Stimulated activated CD4-positive, alpha-beta T cell treated with anti-CD3 and anti-CD28 coated beads, Interleukin-4, amount 100 ng/mL, for 4 hours (primary cell): ENCODE measurements at places on chromosomes 2 and 18.

DNA sequence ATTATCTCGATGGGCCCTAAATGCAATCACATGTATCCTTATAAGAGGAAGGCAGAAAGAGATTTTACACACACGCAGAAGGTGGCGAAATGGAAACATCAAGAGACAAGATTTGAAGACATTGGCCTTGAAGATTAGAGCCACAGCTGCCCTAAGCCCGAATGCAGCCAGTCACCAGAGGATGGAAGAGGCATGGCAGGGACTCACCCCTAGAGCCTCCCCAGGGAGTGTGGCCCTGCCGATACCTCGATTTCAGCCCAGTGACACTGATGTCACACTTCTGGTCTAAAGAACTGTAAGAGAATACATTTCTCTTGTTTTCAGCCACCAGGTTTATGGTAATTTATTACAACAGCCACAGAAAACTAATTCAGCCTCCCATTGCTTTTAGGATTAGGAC, 17.4 kb downstream of the TTC39C start:
- DNase-seq, result no peak

GRCh38 chr2:17818235-17818815, 2.1 kb downstream of the MSGN1 start:
- DNase-seq, result no peak

DNA sequence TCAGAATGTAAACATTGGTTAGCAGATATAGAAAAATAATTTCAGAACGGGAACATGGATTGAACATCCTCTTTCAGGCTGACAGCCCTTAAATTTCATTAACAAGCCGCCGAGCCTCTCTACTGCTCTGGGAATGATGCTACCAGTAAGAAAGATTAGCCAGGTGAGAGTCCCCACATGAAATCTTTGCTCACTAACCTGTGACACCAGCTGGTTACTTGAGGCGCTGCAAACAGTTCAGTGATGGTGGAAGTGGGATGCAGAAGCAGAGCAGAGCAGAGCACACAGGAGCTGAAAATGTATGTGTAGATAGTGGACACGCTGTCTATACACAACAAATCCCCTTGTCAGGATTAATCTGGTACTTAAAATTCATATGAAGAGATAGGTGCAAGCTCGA, 721.1 kb downstream of the DPP10 start:
- no peak for DNase-seq

DNA sequence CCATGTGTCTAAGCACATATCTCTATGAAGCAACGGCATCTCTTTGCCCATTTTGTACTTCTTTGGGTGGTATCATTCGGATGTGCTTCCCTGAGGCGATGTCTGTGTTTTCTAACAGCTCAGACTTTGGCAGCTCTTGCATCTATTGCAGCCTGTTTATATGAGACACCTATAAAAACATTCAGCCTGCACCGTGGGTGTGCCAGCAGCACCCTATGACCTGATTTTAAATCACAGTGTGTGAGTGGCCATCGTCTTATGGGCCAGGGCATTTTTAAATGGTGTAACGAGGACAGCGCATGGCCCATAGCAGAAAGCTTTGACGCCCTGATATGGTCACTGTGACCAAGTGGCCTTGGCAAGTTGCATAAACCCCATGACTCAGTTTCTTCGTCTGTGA, 12.9 kb downstream of the NPAS2 start:
- DNase-seq, result no peak

GRCh38 chr2:85073033-85073432, 60.2 kb upstream of the TCF7L1 start:
- no peak for DNase-seq

- no peak for DNase-seq
Measured at GRCh38 chr2:44768438-44769236, 172.9 kb upstream of the SIX3 start.

- DNase-seq, result no peak
Measured at GRCh38 chr2:128685841-128686496, 367.3 kb upstream of the HS6ST1 start.

DNA sequence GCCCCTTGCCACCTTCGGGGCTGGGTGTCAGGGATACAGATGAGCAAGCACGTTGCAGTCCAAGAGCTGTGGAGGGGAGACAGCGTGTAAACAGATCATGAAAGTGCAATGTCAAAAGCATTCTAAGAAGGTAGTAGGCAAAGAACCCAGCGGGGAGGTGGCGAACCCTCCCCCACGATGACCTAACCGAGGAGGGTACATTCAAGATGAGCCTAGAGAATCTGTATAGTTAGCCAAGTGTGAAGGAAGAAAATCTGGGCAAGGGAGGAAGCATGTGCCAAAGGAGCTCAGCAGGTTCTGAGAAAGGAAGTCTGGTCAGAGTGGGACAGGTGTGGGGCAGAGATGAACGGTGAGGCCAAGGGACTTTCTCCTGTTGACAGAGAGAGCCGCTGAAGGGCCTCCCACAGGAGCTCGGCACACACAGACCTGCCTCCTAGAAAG, 106.9 kb downstream of the SP3 start:
- no peak for DNase-seq

DNA sequence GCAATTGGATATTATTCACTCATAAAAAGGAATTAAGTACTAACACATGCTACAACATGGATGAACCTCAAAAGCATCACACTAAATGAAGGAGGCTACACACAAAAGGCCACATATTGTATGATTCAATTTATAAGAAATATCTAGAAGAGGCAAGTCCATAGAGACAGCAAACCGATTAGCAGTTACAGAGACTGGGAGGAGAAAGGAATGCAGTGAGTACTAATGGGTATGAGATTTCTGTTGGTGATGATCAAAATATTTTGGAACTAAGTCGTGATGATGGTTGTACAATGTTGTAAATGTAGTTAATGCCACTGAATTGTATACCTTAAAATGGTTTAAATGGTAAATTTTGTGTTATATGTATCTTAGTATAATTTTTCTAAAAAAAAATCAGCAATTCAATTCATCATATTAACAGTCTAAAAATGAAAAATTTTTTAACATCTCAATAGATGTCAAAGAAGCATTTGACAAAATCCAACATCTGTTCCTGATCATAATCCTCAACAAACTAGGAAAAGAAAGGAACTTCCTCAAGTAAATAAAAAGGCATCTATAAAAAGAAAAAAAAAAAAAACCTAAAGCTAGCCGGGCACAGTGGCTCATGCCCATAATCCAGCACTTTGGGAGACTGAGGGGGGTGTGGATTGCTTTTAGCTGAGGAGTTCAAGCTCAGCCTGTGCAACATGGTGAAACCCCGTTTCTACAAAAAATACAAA, 98.1 kb downstream of the TGIF1 start:
- no peak for DNase-seq

DNA sequence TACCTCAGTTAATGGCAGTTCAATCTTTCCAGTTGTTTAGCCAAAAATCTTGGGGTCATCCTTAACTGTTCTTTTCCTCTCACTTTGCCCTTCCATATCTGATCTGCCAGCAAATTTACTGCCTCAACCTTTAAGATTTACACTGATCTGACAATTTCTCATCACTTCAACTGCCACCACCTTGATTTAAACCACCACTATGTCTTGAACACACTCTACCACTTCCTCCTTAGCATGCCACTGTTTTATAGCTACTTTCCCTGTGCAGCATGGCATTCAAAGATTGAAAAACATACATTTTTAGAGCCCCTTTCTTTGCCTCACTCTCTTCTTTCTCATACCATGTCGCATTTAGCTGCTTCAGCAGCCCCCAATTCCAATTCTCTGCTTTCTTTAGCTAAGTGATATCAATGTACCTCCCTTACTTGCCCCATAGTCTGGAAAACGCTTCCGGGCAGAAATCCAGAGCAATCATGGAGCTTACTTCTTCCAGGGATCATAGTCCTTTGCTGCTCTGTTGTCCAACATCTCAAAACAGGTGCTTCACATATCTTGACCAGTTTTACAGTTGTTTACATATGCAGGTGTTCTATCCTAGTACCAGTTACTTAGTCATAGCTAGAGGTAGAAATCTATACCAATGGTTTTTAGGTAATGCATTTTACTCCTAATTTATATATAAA, 10.9 kb downstream of the PGAP1 start:
- DNase-seq, result no peak

- no peak for DNase-seq
Measured at GRCh38 chr2:130337735-130338325, 4.9 kb upstream of the IMP4 start.

DNA sequence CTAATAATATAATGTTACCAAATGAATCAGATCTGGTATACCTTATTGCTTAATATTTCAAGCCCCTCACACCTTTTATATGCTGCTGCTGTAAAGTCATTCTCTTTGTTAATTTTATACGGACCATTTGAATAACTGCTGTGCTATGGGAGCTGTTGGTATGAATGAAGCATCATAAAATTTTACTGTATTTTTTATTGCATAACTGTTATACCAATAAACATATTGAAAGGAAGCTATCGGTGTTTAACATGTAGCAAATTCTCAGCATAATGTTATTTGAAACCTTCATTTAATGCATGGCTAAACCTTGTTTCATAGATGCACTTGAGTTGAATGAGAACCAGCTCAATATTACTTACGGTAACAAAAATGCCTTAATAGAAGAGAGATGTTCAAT, 1040.3 kb downstream of the SOCS6 start:
- no peak for DNase-seq

DNA sequence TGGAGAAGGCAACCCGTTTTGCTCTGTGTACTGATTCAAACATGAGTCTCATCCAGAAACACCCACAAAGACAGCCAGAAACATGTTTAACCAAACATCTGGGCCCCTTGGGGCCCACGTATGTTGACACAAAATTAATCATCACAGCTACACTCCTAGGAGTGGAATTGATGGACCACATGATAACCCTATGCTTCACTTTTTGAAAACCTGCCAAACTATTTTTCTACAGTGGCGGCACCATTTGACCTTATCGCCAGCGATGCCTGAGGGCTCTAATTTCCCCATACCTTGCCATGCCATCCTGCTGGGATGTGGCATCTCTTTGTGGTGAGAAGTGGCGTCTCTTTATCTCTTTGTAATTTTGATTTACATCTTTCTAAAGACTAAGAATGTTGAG, 38.5 kb downstream of the PSMG2 start:
- DNase-seq, result no peak

DNA sequence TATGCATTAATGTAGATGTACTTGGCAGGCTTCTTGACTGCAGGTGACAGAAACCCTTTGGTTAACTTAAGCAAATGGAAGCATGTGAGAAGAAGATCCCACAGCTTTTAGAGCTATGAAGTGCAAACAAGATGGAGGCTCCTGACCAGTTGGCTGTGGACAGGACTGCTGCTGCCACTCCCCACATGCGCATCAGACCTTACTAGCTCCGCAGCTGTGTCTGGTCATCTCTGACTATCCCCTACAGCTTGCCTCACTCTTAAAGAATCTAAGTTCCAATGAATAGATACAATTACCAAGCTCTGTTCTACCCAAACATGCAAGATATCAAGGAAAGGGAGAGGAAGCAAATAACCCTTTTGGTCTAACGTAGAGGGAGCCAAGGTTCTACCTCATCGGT, 587.6 kb downstream of the DSC3 start:
- no peak for DNase-seq

DNA sequence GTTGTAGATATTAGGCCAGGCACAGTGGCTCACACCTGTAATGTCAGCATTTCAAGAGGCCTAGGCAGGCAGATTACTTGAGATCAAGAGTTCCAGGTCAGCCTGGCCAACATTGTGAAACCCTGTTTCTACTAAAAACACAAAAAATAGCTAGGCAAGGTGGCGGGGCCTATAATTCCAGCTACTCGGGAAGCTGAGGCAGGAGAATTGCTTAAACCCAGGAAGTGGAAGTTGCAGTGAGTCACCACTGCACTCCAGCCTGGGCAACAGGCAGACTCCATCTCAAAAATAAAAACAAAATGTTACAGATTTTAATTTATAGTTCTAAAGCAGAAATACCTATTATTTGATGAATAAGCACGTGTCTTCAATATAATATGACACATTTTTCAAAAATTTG, 65.6 kb upstream of the UBXN4 start:
- DNase-seq, result no peak

- no peak for DNase-seq
Measured at GRCh38 chr2:233079473-233079877, 19.3 kb downstream of the INPP5D start.

DNA sequence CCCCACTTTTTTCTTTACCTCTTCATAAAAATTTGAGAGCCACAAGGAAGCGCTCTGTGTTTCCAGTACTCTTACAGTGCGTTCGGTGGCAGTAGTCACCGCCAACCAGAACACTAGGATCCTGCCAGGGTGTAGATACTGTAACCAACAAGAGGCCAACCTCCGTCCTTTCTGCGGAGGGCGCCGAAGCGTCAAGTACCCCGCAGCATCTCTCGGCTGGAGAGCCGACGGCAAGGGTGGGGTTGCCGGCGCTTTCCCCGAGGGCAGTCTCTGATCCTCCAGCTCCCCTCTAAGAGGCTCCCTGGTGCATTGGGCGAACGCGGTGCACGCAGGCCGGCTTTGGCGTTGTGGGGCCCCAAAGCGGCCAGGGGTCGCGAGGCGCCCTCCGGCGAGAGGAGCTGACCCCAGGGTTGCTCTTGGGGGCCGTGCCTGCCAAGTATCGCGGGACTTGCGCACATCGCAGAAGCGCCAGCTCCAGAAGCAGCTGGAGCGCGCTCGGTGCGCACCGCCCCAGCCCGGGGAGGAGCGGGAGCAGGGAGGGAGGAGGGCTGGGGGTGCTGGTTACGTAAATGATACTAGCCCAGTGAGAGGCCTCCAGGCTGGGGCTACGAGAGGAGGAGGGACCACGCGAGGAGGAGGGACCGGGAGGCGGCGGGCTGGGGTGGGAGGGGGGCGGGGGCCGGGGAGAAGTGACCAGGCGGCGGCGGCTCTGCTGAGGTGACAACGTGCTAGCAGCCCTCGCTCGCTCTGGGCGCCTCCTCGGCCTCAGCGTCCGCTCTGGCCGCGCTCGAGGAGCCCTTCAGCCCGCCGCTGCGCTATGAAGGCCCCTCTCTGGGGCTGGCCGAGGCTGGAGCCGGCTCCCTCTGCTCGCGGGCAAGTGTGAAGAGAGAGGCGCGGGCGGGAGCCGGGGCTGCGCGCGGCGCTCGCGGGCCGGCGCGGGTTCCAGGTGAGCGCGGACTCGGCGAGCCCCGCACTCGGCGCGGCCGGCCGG, at the start of gene GALNT13:
GALNT13 (plus strand) TSS at position 692 of the 991 bp plus-strand sequence.
- DNase-seq, result no peak

GRCh38 chr2:10460366-10460796, 12.3 kb upstream of the ODC1 start:
- DNase-seq, result no peak

DNA sequence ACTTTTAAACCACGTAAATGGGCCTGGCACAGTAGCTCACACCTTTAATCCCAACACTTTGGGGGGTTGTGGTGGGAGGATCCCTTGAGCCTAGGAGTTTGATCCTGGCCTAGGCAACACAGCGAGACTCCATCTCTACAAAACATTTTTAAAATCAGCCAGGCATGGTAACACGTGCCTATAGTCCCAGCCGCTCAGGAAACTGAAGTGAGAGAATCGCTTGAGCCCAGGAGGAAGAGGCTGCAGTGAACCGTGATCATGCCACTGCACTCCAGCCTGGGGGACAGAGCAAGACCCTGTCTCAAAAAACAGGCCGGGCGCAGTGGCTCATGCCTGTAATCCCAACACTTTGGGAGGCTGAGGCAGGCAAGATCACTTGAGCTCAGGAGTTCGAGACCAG, 12.2 kb downstream of the ROCK1 start:
- no peak for DNase-seq
